ENCODE measurements at places on chromosomes 2 and 18. TPM values are rescaled to one million over a fixed set of nuclear protein-coding genes. Genes with fewer than 3 reads are reported as not detected.

The SKOR2 gene
- not detected for total RNA-seq

The EN1 gene
- total RNA-seq = not detected

The BOLL gene
- total RNA-seq = not detected

The C2orf66 gene
- total RNA-seq = under 0.01 TPM

The VPS54 gene
- total RNA-seq = 18.2 TPM

The FOXI3 gene
- total RNA-seq = not detected

The GPR75 gene
- total RNA-seq = 0.79 TPM

The MAP2 gene
- 8.2 TPM for total RNA-seq

The C2orf78 gene
- not detected for total RNA-seq

The ARL4C gene
- total RNA-seq = 7.8 TPM

The ABHD1 gene
- not detected for total RNA-seq

The KIAA2012 gene
- not detected for total RNA-seq

The INHBB gene
- total RNA-seq = 0.53 TPM

The IL37 gene
- not detected for total RNA-seq

The FAM124B gene
- total RNA-seq = not detected

The STK17B gene
- total RNA-seq = 44.2 TPM

The GPC1 gene
- total RNA-seq = 103 TPM

The CABLES1 gene
- 0.13 TPM for total RNA-seq

The CCT7 gene
- 362 TPM for total RNA-seq

Data from bronchial epithelial cell (primary cell).